Hematopoietic multipotent progenitor cell treated with erythropoietin and hydrocortisone succinate and interleukin-3 and kit ligand, for 17 days (in vitro differentiated cells): ENCODE measurements at places on chromosomes 5 and 9.

DNA sequence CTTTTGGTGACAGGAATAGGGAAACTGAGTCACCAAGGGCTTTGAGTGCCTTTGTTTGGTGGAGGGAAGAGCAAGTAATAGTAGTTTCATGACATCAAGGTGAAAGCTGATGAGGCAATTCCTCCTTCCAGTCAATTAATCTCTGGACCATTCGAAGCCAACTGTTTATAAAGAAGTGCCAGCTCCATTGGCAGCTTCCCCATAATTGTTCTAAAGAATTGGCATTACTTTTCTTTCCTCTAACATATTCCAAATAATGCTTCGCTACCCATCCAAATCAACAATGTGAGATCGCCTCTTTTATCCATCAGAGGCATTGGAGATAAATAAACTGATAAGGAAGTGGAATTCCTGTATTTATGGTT is 132.4 kb downstream of the NPR3 start:
- no peak for DNase-seq

- no peak for DNase-seq
These were observed 606.5 kb upstream of the ADAMTS16 start for GRCh38 chr5:4533457-4534105.

- DNase-seq, result no peak
These were observed 268.5 kb downstream of the ARRDC3 start for GRCh38 chr5:91114658-91115057.

DNA sequence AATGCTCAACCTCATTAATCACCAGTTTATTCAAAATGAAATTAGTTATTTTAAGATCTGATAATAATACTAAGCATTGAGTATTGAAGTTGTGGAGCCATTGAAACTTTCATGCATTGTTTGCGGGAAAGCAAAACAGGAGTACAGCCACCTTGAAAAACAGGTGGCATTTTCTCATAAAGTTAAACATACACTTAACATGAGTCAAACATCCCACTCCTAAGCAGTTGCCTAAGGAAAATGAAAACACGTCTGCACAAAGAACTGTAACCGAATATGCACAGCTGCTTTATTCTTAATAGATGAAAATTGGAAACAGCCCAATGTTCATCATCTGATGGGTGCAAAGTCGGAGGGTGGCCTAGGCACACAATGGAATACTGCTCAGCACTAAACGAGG is 177.3 kb downstream of the IRX2 start:
- DNase-seq, result no peak

GRCh38 chr9:89853931-89854330 is 249.1 kb downstream of the GADD45G start:
- no peak for DNase-seq

- DNase-seq, result no peak
These were observed 19.7 kb downstream of the GPR107 start for GRCh38 chr9:130073373-130073772.

GRCh38 chr5:74288038-74288437 is 352.5 kb downstream of the ENC1 start:
- no peak for DNase-seq

DNA sequence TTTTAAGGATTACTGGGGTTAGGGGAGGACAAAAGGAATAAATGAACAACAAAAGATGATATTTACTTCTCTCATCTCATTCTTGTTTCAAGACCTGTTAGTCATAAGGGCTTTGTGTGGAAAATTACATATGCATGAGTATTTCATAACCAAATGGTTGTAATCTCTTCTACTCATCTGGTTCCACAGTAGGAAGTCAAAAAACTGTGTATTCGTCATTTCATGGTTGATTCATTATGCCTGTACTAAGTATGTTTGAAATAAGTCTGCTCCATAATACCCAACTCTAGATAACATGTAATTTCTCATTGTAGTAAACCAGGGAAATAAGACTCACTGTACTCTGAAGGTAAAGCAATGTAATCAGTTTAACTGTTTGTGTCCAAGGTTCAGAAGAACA is 212.9 kb downstream of the ARRDC3 start:
- no peak for DNase-seq

- no peak for DNase-seq
These were observed 324.4 kb upstream of the ADAMTSL1 start for GRCh38 chr9:18149471-18150011.

GRCh38 chr5:176776141-176776865 is 34.1 kb upstream of the UNC5A start:
- DNase-seq, result no peak

- no peak for DNase-seq
These were observed 414.1 kb upstream of the CLINT1 start for GRCh38 chr5:158273035-158273434.

- no peak for DNase-seq
These were observed 207.0 kb downstream of the DEPDC1B start for GRCh38 chr5:60492958-60493357.

DNA sequence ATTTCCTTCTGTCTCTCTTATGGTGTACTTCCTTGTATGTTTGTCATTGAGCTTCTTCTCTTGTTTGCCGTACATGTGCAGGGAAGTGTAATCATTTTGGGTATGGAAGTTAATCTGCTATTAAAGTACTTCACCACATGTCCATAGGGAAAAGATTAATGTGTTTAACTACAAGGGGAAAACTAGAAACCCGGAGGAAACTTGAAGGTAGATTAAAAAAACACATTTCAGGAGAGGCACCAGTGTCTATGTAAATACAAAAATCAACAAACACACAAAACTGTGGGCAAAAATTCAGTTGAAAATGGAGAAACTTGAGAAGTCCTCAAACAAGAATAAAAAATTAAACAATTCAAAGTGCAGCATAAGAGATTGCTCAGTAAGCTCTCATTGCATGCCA is 166.4 kb downstream of the PBX3 start:
- no peak for DNase-seq

- no peak for DNase-seq
These were observed 533.0 kb downstream of the BNC2 start for GRCh38 chr9:16337322-16338029.

DNA sequence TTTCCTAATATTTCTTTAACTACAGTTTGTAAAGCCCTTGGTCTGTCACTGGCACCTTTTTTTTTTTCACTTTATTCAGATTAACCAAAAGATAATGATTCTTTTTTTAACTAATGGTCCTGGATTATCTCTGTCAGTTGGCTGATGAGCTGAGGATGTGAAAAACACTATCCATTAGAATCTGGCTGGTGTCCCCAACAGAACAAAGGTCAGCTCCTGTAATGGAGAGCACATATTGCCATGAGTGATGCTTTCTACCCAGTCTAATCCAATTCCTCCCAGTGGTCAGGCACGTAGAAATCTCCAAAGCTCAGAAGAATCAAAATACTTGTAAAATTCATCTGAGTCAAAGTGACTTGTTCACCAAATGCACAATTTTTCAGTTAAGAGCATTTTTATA is 491.7 kb upstream of the PIK3R1 start:
- no peak for DNase-seq

- DNase-seq, result no peak
These were observed 81.0 kb downstream of the SHB start for GRCh38 chr9:37988041-37988440.

DNA sequence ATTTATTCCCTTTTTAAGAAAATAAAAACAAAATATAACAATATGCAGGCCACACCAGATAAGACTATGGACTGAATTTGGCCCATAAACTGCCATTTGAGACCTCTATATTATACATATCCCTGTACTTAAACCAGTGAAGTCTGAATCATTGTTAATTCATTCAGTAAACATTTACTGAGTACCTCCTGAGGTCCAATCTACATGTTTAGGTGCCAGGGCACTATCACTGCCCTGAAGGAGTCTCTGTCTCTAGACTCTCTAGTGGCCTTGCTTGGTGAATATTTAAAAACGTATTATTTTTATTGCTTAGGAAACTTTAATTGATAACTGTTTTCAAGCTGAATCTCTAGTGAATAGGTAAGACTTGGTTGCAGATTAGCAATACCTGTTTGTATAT is 74.7 kb upstream of the ELL2 start:
- DNase-seq, result no peak

GRCh38 chr5:144972317-144972716 is 801.6 kb downstream of the KCTD16 start:
- no peak for DNase-seq

- no peak for DNase-seq
These were observed 46.0 kb downstream of the AHRR start for GRCh38 chr5:367358-368130.

DNA sequence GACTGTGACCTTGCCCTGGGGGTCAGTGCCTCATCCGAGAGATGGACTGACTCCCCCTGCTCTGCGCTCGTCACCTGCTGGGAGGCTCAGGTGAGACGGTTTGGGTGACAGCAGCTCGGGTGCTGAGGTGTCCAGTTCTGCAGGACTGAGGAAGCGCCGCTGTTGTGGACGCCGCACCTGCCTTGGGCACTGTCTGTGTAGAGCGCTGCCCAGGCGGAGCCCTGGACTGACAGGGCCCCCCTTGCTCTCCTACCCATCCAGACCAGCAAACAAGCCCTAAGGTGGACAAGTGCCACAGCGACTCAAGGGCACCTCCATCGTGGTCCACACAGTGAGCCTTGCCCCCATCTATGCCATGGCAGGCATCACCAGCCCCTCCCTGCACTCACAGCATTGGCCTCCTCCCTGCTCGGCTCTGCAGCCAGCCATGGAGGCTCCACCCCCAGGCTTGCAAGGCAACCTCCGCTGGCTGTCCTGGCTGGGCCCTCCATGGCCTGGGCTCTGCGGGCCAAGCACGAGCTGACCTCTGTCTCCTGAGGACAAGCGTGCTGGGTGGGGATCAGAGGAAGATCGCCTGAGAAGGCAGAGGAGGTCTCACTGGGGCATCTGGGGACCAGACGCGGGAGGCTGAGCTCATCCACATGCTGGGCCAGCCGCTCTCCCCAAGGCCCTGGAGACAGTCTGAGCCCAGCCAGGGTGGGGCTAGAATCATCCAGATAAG is 87.1 kb upstream of the COL5A1 start:
- no peak for DNase-seq

GRCh38 chr9:114025196-114025753 is 52.8 kb downstream of the AMBP start:
- no peak for DNase-seq

GRCh38 chr5:61052882-61053281 is 107.9 kb downstream of the NDUFAF2 start:
- no peak for DNase-seq

DNA sequence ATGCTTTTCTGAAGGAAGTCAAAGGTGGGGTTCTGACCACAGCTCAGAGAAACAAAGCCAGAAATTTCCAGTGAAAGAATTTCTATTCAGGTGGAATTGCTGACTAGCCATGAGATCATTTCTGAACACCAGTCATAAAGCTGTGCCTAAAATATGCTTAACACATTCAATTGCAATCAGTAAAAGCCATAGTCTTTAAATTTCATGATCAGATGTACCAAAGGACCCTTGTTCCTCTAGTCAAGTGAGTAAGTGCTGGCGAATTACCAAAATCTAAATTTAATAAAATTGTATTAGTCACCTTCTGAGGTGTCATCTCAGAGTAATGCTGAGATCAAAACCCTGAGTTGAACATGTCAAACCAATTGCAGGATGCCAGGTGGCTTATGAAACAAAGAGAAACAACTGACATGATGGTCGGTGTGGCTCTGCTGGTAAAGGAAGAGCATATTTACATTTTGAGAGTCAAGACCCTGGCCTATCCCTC is 334.2 kb upstream of the CCNH start:
- DNase-seq, result no peak

- no peak for DNase-seq
These were observed 213.2 kb upstream of the SLC24A2 start for GRCh38 chr9:20002011-20002410.

- no peak for DNase-seq
These were observed 447.8 kb downstream of the PLK2 start for GRCh38 chr5:58012102-58012501.

- DNase-seq, result peak; percentile 51
These were observed 5.9 kb upstream of the SLC22A5 start for GRCh38 chr5:132363431-132364112.

DNA sequence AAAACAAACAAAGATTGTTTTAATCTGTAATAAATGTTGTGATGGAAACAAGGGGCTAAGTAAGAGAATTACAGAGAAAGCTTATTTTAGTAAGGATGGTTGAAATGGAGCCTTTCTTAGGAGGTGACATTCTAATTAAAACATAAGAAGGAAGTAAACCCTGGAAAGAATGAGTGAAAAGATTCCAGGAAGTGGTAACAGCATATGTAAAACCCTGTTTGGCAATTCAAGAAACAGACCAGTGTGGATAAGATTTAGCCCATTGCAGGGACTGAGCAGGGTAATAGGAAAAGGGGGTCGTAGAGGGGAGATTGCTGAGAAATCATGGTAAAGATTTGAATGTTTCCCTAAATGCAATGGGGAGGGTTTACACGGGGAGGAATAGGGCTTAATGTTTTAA is 21.6 kb upstream of the PIP5K1B start:
- DNase-seq, result no peak

DNA sequence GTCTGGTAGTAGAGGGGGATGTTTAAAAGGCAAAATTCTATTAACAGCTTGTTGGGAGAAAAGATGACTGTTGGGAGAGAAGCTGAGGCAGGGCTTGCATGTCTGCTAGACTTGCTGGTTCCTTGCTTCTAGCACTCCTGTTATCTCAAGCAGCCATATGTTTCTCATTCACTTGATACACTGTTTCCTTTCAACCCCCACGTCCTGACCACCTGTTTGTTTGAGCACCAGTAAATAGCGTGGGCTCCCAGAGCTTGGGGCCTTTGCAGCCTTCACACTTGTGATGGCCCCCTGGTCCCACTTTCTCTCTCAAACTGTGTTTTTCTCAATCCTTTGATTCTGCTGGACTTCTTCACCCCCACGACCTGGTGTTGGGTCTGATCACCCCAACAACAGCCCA is 111.7 kb upstream of the TMEM161B start:
- no peak for DNase-seq

DNA sequence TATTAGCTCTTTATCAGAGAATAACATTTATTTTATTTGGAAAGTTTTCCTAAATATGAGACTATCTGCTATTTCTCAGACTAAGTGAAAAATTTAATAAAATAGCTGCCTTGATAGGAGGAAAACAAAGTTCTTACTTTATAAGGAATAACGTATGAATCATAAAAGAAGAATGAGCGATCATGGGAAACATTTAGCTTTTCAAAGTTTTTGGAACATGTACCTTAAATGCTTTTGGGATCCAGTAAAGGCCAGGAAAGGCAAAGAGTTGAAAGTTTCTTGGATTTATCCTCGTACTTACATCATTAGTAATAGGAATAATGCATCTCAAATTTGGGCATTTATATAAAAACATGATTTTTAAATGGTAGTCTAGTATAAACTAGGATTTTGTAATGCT is 19.4 kb downstream of the OGN start:
- DNase-seq, result no peak

DNA sequence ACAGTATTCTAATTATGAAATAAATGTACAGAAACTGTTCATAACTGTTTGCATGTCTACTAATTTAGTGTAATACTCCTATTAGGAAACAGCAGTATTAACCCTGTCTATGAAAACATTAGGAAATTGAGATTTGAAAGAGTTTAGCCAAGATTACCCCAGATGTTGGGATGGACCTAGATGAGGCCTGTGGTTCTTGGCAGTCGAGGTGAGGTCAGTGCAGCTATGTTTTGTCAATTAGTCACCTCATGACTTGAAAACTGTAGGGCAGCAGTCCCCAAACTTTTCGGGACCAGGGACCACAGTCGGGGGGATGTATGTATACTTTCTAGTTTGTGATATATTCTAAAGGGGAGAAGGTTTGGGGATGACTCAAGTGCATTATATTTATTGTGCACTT is 4.7 kb downstream of the LNPEP start:
- DNase-seq, result no peak
